ENCODE measurements at places on chromosomes 3 and 15.

DNA sequence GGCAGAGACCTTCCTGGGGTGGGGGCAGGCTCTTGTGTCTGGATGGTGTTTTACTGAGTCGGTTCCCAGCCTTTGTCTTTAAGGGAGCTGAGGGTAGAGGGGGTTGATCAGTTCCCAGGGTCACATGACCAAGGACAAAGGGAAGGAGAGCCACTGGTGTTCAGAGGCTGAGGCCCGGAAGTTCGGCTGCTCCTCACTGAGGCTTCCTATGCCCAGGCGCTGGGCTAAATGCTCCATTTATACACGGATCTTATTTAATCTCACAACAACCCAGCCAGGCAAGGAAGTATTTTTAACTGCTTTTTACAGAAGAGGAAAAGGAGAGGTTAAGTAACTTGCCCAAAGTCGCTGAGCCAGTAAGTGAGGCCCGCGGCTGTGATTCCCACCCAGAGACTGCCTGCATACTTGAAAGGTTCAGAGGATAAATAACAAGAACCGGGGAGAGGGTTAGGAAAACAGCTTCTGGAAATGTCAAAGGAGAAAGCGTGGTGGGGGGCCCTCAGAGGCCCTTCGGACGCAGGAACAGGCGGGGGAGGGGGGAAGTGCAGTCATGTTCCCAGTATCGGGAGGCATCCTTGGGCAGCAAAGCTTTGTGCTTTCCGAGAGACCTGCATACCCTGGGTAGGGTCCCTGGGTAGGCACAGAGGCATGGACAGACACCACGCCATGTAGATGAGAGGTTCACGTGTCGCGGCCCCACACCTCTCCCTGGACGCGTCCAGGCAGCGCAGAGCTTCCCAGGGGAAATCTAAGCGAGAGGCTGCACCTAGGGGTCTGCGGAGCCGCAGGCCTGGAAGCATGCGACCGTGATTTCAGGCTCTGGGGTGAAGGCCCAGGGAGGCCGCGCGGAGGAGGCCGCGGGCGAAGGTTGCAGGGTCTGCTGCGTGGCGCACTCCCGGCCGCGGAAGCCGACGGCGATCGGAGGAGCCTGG lies 21.3 kb downstream of the EPHB3 start:
- no peak for DNase-seq

- DNase-seq = peak; percentile 50
Measured at GRCh38 chr15:25832158-25832557, 31.0 kb downstream of the ATP10A start.

DNA sequence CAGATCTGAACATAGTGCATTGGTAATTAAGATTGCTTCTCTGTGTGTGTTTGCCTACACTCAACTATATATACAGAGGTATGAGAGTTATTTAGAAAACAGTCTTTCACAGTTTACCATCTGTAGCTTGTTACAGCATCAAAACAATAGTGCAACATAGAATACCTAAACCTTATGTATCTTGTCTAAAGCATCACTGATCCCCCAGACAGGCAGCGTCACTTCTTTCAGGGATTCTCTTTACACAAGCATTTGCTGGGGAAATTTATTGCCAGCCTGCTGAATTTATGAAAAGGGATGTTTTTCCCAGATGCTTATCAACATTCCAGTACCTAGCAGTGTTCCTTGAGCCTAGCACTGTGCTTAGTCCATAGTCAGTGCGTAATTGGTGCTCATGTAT lies 195.8 kb upstream of the COL8A1 start:
- DNase-seq = no peak

DNA sequence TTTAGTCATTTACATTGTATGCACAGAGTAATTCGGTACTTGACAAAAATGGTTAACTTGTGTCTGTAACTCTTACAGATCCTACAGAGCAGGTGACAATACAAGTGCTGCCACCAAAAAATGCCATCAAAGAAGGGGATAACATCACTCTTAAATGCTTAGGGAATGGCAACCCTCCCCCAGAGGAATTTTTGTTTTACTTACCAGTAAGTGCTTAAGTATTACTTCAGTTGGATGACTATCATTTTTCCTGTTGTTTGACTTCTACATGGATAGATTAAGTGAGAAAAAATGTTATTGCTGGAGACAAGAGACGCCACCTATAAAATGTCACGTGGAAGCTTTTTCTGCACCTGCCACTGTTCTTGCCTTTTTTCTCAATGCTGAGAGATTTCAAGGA lies 173.2 kb downstream of the ALCAM start:
- DNase-seq = no peak

DNA sequence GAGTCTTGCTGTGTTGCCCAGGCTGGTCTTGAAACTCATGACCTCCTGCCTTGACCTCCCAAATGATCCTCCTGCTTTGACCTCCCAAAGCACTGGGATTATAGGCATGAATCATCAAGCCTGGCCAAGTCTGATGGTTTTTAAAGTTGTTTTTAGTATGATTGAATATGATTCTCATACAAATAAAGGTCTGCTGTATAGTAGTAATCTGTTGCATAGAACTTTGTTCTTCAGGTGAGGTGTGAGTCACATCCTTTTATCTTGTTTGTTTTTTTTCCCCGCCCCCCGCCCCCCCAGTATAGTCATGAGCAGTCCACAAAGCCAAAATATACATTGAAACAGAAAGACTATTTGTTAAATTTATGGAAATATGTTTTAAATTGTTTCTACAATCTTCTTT lies 39.0 kb downstream of the UBE2E2 start:
- DNase-seq = no peak

DNA sequence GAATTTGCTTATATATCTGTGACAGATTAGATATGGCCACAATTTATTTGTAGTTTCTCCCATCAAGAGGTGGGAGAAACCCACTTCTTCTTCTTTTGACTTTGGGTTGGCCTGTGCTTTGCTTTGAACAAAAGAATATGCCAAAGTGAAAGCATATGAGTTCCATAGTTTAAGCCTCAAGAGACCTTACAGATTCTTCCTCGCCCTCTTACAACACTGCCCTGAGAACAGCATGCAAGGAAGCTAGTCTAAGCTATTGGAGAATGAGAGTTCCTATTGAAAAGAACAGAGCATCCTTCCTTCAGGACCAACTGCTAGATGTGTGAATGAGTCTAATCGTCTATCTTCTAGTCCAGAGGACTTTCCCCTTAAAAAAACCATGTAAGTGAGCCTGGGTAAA lies 394.8 kb downstream of the TUSC7 start:
- DNase-seq = no peak

DNA sequence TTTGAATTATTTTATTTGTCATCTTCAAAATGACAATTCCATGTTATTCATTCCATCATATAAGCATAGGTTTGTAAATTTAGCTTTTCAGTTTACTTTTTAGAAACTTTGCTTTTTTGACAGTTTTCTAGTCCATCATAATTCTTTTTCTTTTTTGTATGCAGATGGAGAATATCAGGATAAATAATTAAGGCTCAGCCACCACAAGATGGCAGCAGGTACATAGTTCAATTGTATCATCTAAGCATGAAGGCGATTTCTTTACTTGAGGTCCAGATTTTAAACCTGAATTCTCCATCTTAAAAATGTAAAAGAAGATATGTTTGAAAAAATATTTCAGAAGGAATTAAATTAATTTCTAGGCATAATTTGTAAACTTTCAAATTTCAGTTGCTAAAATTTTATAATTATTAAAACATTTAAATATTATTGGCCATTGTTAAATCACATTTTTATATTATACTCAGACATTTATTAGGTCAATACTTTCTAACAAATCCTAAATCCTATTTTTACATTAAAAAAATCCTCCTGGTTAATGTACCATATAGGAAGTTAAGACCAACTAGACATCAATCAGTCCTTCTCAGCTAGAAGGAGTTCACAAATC lies 15.1 kb downstream of the PLSCR5 start:
- peak; percentile 52 for DNase-seq

GRCh38 chr3:179942553-179943075 lies 94.1 kb downstream of the PEX5L start:
- no peak for DNase-seq

- no peak for DNase-seq
Measured at GRCh38 chr3:182905623-182906022, 74.7 kb downstream of the DCUN1D1 start.

- DNase-seq = no peak
Measured at GRCh38 chr3:31577232-31577631, 44.5 kb downstream of the STT3B start.

- no peak for DNase-seq
Measured at GRCh38 chr15:88006146-88006545, 250.4 kb downstream of the NTRK3 start.

DNA sequence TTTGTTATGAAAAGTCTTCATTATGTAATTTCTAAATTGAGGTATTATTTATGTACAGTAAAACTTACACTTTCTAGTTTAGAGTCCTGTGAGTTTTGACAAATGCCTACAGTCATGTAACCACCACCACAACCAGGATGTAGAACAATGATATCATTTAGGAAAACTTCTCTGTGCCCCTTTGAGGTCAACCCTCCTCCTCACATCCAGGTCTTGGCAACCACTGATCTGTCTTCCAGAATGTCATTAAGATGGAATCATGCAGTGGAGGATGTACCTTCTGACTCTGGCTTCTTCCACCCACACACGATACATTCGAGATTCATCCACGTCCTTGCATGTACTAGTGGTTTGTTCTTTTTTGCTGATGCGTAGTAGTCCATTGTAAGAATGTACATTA lies 23.2 kb downstream of the MINAR1 start:
- peak; percentile 31 for DNase-seq

DNA sequence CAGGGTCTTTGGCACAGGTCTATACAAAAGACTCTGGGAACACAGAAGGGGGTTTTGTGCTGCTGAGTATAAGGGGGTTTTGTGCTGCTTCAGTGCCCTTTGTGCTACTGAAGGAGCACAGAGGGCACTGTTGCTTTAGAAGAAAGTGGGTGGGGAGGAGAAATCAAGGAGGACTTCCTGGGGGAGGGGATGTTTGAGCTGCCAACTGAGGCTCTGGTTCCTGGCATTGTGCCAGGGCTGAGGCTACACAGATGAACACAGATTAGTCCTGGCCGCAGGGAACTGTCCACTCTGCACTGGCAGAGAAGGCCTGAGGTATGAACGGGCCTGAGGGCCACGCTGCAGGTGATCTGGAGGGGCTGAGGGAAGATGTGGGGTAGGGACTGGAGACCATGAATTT lies 32.2 kb upstream of the SEC13 start:
- peak; percentile 20 for DNase-seq

DNA sequence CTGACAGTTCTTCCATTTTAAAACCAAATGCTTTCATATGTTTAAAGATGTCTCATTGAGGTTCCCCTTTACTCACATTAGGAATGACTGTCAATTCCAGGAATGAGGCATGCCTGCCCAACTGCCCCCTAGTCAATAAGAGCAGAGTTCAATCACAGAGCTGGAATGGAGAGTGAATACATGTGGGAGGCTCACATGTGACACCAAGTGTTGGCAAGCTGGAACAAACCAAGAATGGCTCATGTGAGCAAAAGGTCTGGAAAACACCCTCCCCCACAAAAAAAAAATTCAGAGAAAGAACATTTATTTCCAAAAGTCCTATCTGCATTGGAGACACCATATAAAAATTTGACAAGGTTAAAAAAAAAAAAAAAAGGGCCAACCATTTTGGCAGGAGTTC lies 3.7 kb downstream of the PBRM1 start:
- peak; percentile 85 for DNase-seq

- DNase-seq = no peak
Measured at GRCh38 chr15:66800584-66801235, 98.7 kb downstream of the SMAD6 start.

DNA sequence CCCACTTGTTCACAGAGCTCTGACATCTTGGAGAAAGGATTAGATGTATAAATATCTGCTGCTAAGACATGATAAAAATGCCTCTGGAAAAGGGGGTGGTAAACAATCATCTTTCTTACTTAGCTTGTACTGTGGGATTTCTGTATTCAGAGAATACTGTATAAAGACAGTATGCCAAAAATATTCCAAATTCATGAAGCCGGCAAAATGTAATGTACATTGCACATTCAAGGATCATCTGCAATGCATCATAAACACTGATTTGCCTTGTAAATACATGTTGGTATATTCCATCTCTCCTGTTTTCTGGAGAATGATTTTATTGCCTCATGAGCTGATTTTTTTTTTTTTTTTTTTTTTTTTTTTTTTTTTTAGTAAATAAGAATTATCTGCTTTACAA lies 355.3 kb downstream of the ROBO1 start:
- no peak for DNase-seq

DNA sequence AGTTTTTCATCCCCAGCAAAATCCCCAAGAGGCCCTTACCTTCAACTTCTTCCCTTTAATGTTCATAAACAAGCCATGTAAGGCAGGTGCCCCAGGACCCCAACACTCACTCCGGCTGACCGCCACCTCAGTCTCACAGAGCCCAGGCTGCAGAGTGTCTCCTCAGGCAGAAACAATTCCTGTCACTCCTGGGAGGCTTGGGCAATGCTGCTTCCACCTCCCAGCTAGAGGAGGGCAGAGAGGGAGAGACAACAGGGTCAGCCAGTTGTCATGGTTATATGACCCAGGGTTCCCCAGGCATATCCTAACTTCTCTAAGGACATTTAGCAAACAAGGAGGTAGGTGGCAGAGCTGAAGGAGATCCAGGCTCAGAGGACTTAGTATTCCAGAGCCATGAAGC lies at the start of gene PLIN1:
Gene PLIN1, minus strand, starts transcription at position 156 of the 400 bp plus-strand sequence. CDS start 1,878 bp downstream, outside the sequence.
- no peak for DNase-seq

- DNase-seq = no peak
Measured at GRCh38 chr3:120689395-120689794, 7.4 kb upstream of the HGD start.

DNA sequence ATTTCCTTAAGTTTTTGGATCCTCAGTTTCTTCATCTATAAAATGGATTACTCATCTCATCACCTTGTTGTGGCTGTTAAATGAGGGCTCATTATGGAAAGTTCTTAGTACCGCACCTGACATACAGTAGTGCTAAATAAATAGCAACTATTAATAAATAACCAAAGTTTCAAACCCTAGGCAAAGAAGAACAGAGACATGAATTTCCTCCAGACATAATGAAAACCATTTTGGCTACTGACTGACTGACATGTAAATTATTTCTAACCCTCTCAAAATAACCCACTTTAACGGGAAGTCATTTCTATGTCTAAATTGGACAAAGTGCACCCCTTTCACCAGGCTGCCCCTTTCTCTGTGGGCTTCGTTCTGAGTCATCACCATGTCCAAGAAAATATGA lies 17.4 kb upstream of the KLHL6 start:
- DNase-seq = no peak

- no peak for DNase-seq
Measured at GRCh38 chr3:182182531-182182968, 470.8 kb downstream of the SOX2 start.

DNA sequence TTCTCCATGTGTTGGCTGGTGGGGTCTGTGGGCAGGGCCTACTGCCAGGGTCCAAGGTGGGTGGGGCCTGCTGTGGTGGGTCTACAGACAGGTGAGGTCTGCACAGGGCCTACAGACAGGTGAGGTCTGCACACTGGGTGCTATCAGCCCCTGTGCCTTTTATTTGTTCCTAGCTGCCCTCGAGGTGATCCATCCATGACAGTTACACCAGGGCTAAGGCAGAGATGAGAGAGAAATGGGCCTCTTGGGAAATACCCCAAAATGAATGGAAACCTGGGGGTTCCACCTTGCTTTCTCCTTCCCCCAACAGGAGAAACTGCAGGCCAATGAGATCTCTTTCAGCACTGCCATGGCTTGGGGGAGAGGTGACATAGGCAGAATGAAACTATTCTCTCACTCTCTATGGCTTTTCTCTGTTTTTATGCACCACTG lies 36.4 kb downstream of the CFAP100 start:
- no peak for DNase-seq

- no peak for DNase-seq
Measured at GRCh38 chr15:78055919-78056713, 21.4 kb downstream of the TBC1D2B start.
